ENCODE measurements at places on chromosomes 2 and 18.

- DNase-seq = peak; percentile 56
These were observed 165.3 kb upstream of the TWIST2 start for GRCh38 chr2:238682536-238682935.

DNA sequence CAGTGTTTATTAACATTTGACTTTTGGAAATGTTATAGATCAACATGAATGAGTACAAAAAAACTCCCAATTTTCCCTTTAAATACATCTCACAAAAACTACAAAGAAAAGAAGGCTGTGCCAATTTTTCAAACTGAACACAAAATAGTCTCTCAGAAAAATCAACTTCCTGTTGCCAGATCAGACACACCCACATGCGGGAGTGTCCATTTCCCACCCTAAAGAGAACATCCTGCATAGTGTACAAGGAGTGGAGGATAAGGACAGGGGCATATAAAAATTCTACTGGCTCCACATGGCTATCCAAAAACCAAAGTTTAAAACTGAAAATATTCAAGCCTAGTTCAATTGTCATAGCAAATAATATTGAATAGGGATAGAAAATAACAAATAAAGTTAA is 165.3 kb downstream of the ATAD2B start:
- DNase-seq = no peak

GRCh38 chr18:47108373-47108772 is 41.9 kb downstream of the HDHD2 start:
- DNase-seq = no peak

- no peak for DNase-seq
These were observed 223.2 kb upstream of the APCDD1 start for GRCh38 chr18:10231220-10231619.

GRCh38 chr2:69945441-69945840 is 16.0 kb downstream of the ASPRV1 start:
- peak; percentile 89 for DNase-seq

DNA sequence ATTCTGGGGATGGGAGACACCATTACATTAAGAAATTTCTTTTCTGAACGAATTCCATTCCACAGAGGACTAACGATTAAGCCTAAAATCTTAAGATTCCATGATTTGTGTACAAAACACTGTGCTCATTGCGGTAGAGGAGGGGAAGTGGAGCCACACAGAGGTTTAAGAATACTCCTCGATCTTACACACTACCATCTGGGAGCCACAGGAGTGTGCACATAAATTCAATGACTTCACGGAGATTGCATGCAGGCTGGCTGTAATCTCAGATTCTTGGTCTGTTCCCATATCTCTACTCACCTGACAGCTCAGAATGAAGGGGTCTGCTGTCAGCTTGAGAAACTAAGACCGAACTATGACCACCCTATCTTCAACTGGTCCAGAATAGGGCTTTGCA is 762 bp downstream of the VPS4B start:
- DNase-seq = no peak

DNA sequence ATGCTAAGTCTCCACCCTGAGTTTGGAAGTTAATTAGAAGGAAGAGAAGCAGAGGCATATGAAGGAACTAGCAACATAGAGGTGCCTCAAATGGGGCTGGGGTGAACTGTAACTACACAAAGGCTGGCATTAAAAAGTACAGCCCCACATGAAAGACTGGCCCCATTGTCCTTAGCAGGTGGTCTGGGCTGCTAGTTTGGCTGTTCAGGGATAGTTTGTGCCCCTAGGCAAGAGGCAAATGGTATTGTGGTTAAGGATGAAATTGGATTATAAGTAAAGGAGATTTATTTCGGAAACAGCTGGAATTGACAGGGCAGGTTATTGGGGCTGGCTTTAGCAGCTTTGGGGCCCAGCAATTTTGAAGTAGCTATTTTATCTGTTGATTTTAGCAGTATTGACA is 365.7 kb upstream of the TNP1 start:
- DNase-seq = no peak

DNA sequence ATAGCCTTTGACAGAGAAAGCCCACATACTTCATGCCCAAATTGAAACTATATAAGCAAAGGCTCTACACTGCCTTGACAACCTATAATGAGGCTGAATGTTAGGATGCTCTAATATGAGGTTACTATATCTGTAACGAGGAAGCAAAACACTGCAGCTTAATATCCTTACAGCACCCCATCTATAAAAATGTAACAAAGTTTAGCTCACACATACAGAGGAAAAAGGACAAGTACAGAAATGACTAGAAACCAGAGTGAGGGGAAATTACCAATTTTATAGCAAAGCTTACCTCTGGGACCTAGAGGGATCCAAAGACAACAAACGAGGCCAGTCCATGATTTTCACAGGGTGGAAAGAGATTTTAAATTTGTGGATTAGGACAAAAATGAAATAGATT is 138.5 kb downstream of the COL4A4 start:
- DNase-seq = no peak

- DNase-seq = no peak
These were observed 77.3 kb downstream of the CLIP4 start for GRCh38 chr2:29192526-29192925.

DNA sequence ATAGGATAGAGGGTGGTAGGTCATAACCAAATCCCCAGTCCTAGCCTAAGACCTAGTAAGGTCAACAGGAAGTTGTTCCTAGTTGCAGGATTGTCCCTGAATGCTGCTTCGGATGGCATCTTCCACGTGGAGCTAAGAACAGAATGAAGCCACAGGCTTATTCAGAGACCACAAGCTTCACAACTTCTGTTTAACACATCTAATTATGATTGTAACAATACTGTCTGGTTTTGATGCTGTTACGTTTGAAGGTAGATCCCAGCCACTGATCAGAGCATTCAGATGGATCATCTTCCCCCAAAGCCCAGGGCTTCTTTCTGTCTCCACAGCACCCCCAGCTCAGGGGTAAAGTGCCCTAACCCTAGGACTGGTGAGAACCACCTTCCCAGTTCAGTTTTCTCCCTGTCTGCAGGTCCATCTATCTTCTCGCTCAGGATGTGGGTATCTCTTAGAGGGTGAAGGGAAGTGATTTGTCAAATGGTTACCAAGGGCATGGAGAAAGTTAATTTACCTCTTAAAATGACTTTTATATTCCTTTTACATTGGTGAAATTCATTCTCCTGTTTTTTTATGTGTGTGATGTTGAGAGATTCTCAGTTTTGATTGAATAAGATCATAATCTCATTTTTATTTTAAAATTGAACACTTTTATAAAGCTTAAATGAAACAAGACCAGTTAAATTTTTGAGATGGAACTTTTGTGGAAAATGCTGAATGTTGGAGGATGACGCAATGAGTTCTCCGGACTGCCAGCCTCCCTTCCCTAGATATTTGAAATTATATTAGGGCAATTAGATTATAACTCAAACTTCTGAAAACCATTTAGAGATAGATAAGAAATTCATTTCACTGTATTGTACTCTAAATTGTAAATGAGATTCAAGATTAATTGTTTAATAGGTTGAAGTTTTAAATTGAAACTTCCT is 66.5 kb downstream of the RHBDD1 start:
- DNase-seq = no peak

DNA sequence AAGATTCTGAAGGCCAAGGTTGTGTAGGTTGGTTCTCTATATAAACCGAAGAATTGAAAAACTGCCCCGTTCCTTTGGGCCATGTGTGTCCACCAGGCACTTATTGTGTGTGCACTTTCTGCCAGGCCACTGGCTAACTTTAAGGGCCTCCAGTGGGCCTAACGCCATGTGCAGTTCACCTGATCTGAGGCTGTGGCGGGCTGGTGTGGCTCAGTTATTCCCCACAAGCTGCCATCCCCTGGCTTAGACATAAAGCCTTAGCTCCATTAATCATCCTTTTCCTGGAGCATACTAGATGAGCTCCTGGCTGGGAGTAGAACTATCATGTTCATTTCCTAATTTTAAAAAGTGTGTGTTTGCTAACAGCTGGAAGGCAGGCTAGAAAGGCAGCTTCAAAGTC is 304.1 kb upstream of the TNP1 start:
- no peak for DNase-seq

DNA sequence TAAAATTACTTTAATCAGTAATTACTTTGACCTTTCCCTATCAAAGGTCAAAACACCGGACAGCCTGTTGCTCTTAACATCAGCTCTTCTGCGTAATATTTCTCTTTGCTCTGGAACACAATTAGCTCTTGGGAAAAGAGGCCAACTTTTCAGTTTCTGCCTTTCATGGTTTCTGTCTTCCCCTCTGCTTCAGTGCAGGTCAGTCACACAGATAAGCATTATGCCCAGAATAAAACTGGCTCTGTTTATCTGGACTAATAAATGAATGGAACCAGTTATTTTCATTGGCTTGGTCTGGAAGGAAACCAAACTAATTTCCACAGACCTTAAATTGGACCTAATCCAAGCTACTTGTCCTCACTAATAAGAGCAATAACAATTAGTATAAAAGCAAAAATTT is 26.2 kb upstream of the GALNT3 start:
- no peak for DNase-seq

DNA sequence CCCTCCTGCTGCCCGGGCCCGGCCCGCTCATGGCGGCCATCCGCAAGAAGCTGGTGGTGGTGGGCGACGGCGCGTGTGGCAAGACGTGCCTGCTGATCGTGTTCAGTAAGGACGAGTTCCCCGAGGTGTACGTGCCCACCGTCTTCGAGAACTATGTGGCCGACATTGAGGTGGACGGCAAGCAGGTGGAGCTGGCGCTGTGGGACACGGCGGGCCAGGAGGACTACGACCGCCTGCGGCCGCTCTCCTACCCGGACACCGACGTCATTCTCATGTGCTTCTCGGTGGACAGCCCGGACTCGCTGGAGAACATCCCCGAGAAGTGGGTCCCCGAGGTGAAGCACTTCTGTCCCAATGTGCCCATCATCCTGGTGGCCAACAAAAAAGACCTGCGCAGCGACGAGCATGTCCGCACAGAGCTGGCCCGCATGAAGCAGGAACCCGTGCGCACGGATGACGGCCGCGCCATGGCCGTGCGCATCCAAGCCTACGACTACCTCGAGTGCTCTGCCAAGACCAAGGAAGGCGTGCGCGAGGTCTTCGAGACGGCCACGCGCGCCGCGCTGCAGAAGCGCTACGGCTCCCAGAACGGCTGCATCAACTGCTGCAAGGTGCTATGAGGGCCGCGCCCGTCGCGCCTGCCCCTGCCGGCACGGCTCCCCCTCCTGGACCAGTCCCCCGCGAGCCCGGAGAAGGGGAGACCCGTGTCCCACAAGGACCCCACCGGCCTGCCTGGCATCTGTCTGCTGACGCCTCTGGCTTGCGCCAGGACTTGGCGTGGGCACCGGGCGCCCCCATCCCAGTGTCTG is 767 bp downstream of the RHOB start:
- no peak for DNase-seq

DNA sequence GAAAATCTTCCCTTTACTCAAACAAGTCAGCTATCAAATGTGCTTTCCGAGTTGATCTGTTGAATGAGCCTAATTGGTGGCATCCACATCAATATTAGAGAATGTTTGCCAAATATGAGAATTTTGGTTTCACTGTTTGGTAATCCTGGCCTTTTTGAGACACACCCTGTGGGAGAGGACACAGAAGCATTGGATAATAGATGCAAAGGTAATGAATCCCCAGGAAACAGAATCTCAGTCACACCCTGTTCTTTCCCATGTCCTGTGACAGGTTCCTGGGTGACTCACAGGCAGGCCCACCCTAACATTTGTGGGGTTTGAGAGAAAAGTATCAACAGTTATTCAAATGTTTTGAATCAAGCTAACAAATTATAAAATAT is 99.8 kb upstream of the PELI1 start:
- no peak for DNase-seq

- DNase-seq = no peak
These were observed 191.0 kb upstream of the TCF4 start for GRCh38 chr18:55778788-55779690.

DNA sequence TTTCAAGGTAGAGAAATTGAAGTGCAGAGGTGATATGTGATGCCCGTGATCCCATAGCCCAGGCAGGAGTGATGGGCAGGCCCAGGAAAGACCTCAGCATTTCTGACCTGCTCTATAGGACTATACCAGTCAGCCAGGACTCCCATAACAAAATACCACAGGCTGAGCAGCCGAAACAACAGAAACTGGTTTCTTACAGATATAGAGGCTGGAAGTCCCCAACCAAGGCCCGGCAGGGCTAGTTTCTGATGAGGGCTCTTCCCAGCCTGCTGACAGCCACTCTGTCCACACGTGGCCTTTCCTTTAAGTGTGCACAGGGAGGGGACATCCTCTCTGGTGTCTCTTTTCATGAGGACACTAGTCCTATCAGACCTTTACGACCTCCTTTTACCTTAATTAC is 104.2 kb upstream of the AGAP1 start:
- DNase-seq = no peak

DNA sequence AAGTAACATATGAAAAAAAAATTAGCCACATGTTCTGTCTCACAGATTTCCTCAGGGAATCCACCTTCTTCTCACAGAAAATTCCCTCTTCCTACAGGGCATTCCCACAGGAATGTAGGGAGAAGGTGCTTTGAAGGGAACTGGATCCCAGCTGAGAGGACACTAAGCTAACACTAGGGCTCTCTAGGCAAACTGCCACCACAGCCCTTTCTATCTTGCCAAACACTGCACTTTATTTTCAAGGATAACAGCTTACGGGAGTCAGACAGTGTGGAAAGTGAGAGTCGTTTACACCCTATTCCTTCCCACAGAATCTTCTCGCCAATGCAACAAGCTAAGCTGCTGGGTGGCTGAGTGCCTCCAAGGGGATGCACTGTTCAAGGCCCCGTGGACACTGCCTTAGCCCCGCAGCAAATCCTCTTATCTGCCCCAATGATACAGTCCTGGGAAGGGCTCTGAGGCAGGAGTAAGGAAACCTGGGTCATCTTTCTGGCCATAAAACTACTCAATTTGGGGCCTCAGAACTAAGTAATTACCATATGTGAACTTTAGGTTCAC is 76.9 kb downstream of the CCDC93 start:
- DNase-seq = no peak

DNA sequence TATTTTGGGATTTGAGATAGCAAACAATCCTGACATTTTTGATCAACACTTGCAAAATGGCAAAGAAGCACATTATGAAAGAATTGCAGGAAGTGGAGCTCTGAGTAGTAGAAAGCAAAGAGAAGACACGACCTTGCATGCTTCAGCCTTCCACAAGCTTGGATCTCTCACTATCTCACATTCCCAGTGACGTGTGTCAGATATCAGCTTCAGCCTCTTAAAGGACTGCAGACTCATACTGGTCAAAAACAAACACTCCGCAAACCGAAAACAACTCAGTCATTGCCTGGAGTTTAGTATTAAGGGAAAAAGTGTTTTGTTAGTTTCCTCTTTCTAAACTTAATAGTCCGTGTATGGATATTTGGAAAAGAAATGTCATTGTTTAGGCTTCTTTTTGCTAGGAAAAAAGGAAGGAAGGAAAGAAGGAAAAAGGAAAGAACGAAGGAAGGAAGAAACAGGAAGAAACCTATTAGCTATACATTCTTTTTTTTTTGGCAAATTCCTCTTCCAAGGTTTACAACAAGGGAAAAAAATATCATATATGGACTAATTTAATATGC is 32.6 kb upstream of the SLC40A1 start:
- no peak for DNase-seq

- no peak for DNase-seq
These were observed 7.8 kb downstream of the SULT6B1 start for GRCh38 chr2:37180640-37181039.

- DNase-seq = no peak
These were observed 202.5 kb downstream of the GLI2 start for GRCh38 chr2:120938045-120938771.

Data from cardiac septum (tissue), 1 donor.